Lung microvascular endothelial cell (primary cell): ENCODE measurements at places on chromosomes 11 and 22. TPM values are rescaled to one million over a fixed set of nuclear protein-coding genes. Genes with fewer than 3 reads are reported as not detected.

GRCh38 chr11:81979448-81979847 lies 754.2 kb downstream of the FAM181B start:
- no peak for DNase-seq

DNA sequence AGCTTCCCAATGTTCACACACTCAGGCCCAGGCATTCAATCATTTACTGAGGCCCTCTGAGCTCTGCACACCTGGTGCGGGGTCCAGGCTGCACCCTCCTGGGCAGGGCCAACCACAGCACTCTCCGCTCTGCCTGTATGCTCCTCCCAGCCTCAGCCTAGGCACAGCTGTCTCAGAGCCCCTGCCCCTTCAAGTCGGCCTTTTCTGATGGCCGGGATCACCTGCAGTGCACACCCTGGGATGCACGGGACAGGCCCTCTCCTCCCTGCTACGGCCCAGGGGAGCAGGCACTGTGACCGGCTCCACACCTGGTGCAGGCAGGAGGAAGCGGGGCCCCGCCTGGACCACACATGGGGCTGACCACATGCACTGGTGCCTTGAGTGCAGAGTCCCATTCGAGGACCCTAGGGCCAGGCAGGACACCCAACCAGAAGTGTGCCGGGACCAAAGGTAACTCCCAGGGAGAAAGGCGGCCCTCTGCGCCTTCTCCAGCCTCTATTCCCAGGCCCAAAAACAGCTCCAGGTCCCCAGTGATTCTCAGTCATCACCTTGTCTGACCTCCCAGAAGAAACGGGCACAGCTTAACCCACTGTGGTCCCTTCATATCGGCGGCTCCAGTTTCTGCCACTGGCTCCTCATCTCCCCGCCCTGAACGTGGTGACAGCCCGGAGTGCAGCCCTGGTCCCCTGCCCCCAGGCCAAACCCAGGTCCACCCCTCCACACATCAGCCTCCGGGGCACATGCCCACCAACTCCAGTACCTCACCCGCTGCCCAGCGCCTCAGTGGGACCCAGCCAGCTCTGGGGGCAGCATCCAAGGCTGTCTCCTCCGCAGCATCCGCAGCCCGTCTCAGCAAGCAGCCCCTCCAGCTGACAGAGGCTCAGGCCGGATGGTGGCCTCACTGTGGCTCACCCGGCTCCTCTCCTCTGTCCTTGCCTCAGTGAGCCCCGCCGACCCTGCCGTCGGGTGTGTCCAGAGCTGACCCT lies 17.5 kb downstream of the SULT4A1 start:
- DNase-seq: no peak

DNA sequence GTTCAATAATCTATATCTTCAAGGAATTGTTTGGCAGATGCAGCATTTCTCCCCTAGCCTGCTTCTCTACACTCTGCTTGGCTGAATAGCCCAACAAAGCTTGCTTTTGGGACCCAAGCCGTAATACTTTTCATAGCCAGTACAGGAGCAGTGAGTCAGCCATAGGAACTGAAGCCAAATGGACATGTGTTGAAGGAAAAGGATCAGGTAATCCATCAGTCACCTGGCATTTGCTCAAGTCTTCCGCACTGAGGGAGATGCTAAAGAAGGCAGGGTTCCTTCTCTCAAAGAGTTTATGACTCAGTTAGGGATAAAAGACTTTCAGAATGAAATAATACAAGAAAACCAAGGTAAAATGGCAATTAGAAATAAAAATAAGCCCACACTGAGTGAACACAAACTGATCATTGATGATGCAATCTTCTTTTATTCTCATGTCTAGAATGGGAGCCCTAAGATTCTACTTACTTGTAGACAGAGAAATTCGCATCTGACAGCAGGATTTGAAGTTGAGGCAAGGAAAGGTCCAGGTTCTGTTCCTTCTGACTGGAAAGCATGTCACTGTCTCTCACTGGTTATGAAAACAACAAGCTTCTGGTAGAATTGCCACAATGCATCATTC lies 13.2 kb downstream of the C11orf87 start:
- DNase-seq: no peak

MCHR1 gene
- total RNA-seq: 0.22 TPM in 1 of 2 replicates, not detected in the other

DNA sequence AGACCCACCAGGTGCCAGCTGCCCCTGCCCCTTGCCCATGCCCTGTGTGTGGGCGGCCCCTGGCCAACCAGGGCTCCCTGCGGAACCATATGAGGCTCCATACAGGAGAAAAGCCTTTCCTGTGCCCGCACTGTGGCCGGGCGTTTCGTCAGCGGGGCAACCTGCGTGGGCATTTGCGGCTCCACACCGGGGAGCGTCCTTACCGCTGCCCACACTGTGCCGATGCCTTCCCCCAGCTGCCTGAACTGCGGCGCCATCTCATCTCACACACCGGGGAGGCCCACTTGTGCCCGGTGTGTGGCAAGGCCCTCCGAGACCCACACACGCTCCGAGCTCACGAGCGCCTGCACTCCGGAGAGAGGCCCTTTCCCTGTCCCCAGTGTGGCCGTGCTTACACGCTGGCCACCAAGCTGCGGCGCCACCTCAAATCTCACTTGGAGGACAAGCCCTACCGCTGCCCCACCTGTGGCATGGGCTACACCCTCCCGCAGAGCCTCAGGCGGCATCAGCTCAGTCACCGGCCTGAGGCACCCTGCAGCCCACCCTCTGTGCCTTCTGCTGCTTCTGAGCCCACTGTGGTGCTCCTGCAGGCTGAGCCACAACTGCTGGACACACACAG lies 4.3 kb downstream of the ZNF408 start:
- no peak for DNase-seq

ANGPTL5 gene
- not detected in 2 replicates for total RNA-seq

GRCh38 chr11:62489204-62489603 lies 57.4 kb downstream of the AHNAK start:
- no peak for DNase-seq

RIN1 gene
- total RNA-seq: 2.8 and 3.5 TPM in 2 replicates
